Kidney (tissue), 22 donors: ENCODE measurements at places on chromosomes 13 and 19. TPM values are rescaled to one million over a fixed set of nuclear protein-coding genes. Genes with fewer than 3 reads are reported as not detected.

- DNase-seq: no peak
Observed at GRCh38 chr19:16668176-16668575, 7.2 kb downstream of the TMEM38A start.

DNA sequence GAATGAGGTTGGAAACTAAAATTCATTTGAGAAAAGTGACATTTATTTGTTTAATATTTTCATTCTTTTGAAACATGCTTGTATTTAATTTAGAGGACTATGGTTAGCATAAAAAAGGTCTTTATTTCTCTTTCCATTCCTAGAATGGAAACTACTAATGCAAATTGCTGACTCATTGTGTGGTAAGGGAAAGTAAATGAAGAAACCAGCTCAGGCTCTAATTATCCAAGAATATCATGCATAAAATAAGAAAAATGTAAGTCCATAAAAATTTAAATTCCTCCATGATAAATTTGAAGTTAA lies 777.0 kb upstream of the SLITRK1 start:
- no peak for DNase-seq

GRCh38 chr13:83272652-83273240 lies 609.5 kb downstream of the SLITRK1 start:
- no peak for DNase-seq

- no peak for DNase-seq
Observed at GRCh38 chr13:44688652-44689051, 112.5 kb upstream of the TSC22D1 start.

DNA sequence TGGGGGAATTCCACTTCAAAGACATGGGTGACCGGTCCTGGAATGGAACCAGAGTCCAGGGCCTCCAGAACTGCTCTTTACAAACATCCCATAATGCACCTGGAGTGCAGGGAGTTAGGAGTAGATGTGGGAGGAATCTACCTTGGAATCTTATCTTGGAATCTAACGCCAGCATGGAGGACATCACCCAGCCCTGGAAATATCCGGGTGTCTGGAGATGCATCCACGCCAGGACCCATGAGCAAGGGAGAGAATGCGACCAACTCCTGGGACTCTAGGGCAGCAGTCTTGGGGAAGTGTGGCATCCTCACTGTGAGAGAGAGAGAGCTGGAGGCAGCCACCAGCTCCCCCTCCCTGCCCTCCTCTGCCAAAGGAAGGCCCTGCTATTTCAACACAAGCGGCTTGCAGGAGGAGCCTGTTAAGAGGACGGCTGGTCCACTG lies 211.8 kb downstream of the UQCRFS1 start:
- peak; percentile 66 for DNase-seq

GRCh38 chr19:6694147-6694815 lies 24.3 kb upstream of the TNFSF14 start:
- no peak for DNase-seq

DNA sequence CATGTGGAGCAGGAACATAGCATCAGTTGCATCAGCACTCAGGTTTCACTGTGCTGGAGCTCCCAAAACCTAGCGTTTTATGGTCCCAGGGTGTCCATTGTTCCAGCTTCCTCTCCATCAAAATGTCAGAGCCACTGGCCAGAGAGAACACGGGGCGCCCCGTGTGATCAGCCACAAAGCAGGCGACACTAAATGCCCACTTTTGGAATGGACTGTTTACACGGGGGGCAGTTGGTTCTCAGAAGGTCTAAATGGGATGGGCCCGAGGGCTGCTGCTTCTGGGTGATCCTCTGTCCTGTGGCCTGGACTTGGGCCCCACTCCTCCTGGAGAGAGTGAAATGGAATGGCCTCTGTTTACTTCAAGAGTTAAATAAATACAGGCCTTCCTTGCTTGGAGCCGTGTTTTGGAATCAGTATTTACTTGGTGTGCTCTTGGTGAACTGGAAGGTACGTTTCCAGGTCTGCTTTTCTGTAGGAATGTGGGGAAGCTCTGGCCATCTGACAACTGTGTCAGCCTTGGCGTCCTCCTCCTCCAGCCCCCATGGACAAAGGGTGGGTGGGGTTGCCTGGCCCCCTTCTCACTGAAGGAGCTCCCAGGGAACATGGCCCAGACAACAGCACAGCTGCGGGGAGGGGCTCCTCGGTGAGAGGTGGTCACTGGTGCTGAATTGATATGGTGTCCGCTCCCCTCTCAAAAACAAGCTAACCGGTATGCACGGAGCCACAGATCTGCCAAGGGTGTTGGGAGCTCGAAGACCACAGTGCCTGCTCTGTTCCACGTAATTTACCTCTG lies 16.1 kb upstream of the MCF2L start:
- DNase-seq: no peak

- DNase-seq: no peak
Observed at GRCh38 chr19:31969016-31969415, 376.4 kb upstream of the ZNF507 start.

- DNase-seq: no peak
Observed at GRCh38 chr13:49256841-49257240, 9.1 kb downstream of the CDADC1 start.

- DNase-seq: no peak
Observed at GRCh38 chr13:71017607-71018006, 849.4 kb downstream of the DACH1 start.

DNA sequence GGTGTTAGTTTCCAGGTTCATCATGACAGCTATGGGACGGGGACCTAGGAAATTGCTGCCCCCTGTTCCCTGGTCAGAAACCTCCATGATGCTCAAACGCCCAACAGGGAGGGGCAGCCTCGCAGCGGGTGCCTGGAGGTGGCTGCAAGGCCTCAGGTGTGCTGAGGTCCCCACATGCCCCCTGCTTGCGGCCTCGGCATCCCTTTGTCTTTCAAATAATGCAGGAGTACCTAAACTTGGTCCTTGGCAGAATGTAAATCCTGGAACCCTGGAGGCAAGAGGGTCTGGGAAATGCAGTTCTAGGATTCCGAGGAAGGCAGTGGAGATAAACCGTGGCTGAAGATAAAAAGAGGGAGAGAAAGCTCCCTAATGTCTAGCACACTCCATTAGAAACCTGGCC lies 52.4 kb downstream of the SKA3 start:
- DNase-seq: no peak

- no peak for DNase-seq
Observed at GRCh38 chr13:77579959-77580358, 44.5 kb downstream of the SCEL start.

DNA sequence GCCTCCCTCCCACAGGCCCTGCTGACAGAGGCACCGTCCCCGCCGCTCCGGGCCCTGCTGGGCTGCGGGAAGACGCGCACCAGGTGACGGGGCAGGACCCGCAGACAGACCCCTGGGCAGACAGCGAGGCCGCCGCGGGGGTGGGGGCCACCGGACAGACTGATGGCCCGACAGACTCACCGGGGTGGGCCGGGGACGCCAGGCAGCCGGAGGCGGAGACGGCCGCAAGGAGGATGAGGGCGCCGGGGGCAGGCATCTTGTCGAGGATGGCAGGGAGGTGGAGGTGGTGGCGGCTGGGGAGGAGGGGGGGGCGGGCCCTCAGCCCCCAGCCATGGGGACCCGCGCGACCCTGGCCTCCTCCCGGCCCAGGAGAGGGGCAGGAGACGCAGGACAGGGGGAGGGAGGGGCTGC lies 309 bp downstream of the LMTK3 start:
- DNase-seq: no peak

DNA sequence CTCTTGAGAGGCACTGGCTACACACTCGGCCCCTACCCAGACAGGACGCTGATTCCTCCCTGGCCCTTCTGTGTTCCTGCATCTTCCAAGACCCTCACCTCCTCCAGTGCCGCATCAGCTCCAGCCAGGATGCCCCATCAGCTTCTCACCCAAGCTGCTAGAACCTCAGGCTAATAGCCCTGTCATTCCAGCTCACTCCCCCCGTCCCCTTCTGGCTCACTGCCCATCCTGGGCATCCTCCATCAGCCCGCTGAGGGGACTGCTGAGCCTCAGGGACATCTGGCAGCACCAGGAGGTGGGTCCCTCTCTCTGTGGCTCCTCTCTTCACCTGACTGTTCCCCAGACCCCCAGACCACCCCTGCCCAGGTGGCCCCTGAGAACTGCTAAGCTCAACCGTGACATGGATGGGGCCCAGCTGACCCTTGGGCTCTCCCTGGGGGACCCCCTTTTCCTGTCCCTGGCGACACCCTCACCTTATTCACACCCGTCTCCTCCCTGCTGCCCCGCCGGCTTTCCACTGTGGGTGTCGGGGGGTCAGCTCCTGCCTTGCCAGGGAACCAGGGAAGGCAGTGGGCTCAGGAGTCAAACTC lies 4.8 kb downstream of the FFAR3 start:
- DNase-seq: no peak

DNA sequence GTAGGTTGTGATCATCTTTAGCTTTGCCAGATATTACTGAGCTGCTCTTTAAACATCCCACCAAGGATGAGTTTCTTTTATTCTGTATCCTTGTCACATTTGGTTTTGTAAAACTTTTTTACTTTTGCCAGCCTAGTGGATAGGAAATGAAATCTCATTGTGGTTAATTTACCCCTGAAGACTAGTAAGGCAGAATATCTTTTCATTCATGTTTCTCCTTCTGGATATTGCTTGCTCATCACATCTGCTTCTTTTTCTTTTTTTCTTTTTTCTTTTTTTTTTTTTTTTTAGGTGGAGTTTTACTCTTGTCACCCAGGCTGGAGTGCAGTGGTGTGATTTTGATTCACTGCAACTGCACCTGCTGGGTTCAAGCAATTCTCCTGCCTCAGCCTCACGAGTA lies 31.3 kb downstream of the SIPA1L3 start:
- no peak for DNase-seq

- no peak for DNase-seq
Observed at GRCh38 chr19:54392105-54392504, 23.2 kb upstream of the TTYH1 start.

DNA sequence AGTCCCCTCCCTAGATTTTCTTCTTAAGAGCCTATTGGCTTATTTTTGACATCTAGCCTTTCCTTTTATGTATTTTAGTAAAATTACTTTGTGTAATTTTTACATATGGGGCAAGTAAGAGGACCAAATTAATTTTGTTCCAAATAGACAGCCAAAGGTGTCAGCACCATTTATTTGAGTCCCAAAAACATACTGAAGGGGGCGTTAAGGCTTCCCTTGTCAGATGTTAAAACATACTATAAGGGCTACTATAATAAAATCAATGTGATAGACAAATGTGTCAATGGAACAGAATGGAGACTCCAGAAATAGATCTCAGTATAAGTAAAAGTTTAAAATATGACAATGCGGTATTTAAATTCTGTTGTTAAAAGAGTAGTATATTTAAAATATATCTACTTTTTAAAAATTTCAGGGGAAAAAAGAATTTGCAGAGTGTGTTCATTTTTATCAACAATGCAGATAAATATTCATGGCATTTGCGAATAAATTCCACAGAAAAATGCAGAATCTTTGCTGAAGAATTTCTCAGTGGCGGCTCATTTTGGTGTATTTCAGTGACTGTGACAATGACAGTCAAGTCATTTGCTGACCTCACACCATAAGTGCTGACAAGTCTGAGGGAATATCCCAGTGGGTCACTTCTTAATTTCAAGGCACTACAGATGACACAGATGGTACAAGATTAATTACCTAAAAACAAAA lies 133.7 kb downstream of the MTUS2 start:
- no peak for DNase-seq

DNA sequence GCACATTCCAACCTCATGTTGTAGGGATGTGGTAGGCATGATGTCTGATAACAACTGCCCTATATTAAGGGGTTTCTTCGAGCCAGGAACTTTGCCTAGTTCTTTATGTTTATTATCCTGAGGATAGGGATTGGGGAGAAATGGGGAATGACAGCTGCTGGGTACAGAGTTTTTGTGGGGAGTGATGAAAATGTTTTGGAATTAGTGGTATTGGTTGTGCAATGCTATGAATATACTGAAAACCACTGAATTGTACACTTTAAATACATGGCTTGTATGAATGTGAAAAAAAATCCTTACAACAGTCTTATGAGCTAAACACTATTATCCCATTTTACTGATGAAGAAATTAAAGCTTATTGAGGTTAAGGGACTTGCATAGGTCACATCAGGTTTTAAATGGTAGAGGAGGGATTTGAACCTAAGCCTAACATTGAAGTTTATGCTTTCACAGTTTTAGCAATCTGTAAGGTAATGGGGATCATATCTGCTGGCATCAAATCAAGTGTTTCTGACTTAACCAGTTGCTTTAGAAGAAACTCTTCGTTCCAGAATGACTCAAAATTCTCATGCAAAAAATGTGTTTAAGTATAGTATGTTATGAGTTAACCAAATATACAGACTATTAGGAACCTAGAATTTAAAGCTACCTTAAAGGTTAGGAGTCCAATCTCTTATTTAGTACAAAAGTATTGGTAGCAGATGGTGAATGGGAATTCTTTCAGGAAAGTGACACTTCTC lies 61.4 kb downstream of the ERCC5 start:
- DNase-seq: no peak

The OVOL3 gene
- not detected for polyA plus RNA-seq

The CEACAM8 gene
- polyA plus RNA-seq: not detected

The KLK4 gene
- polyA plus RNA-seq: 1.2 TPM

The GNG7 gene
- 13.4 TPM for polyA plus RNA-seq
